Testis (tissue), 5 donors: ENCODE measurements at places on chromosomes 6 and 20. TPM values are rescaled to one million over a fixed set of nuclear protein-coding genes. Genes with fewer than 3 reads are reported as not detected.

RIMS1 gene
- 40.9 TPM for total RNA-seq

- H3K27me3 ChIP-seq: no peaks in the 10 kb centered on the region
- no peak for DNase-seq
- H3K27ac ChIP-seq: no peak overlapping the region
- no peaks in the 10 kb centered on the region for H3K36me3 ChIP-seq
Measured at GRCh38 chr20:32415494-32415893, 57.4 kb downstream of the ASXL1 start.

DLL1 gene
- 4.6 TPM for total RNA-seq

DNA sequence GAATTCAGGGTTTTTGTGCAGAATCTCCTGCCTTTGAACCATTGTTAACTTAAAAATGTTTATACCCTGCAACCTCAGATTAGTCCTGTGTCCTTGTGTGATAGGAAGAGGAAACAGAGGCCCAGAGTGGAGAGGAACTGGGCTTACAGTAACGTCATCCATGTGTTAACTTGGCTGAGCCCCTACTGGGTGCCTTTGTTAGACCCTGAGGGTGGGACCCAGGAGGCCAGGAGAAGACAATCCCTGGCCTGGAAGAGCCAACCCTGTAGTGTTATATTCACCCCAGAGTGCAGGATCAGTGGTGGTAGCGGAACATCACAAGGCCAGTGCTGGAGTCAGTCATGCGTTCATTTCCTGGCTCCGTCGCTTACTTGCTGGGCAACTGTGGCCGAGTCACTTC, 10.6 kb downstream of the MYLK2 start:
- H3K27me3 ChIP-seq: no peaks in the 10 kb centered on the region
- no peak overlapping the region for H3K27ac ChIP-seq
- no peak overlapping the region for H3K4me3 ChIP-seq
- no peaks in the 10 kb centered on the region for H3K36me3 ChIP-seq

DNA sequence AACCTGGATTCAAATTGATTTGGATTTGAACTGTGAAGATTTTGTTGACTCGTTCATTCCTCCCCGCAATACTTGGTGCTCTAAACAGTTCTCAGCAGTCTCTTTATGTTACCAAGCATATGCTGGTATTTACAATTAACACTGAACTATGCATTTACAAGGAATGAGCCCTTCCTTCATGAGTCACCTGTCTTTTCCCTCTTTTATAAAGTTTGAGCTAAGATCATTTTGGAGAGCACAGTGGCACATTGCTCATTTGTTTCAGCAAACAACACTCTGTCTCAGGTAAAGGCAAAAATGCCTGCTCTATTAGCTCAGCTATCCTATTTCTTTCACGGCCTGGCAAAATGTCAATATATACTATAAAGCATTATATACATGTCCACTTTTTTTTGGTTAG, 285.4 kb downstream of the PHACTR1 start:
- DNase-seq: no peak
- H3K4me1 ChIP-seq: no peaks in the 10 kb centered on the region

- H3K4me1 ChIP-seq: no peaks in the 10 kb centered on the region
- DNase-seq: no peak
- H3K27ac ChIP-seq: no peak overlapping the region
- H3K27me3 ChIP-seq: no peaks in the 10 kb centered on the region
- no peaks in the 10 kb centered on the region for H3K36me3 ChIP-seq
- no peak overlapping the region for H3K4me3 ChIP-seq
Measured at GRCh38 chr6:120282005-120282404, 932.4 kb upstream of the MAN1A1 start.
